NCI-H748 treated with DMSO at 0.1 percent for 48 hours (cell line): ENCODE measurements at places on chromosomes 12 and 14.

DNA sequence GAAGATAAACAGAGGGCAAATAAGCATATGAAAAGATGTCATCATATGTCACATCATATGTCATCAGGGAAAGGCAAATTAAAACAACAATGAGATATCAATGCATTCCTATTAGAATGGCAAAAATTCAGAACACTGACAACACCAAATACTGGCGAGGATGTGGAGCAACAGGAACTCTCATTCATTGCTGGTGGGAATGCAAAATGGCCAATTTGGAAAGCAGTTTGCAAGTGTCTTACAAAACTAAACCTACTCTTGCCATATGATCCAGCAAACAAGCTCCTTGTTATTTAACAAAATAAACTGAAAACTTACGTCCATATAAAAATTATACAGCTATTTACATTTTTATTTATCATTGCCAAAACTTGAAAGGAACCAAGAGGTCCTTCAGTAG is 32.7 kb downstream of the CPM start:
- no peak for DNase-seq

- DNase-seq = no peak
Measured at GRCh38 chr14:104477666-104478380, 101.7 kb upstream of the C14orf180 start.

DNA sequence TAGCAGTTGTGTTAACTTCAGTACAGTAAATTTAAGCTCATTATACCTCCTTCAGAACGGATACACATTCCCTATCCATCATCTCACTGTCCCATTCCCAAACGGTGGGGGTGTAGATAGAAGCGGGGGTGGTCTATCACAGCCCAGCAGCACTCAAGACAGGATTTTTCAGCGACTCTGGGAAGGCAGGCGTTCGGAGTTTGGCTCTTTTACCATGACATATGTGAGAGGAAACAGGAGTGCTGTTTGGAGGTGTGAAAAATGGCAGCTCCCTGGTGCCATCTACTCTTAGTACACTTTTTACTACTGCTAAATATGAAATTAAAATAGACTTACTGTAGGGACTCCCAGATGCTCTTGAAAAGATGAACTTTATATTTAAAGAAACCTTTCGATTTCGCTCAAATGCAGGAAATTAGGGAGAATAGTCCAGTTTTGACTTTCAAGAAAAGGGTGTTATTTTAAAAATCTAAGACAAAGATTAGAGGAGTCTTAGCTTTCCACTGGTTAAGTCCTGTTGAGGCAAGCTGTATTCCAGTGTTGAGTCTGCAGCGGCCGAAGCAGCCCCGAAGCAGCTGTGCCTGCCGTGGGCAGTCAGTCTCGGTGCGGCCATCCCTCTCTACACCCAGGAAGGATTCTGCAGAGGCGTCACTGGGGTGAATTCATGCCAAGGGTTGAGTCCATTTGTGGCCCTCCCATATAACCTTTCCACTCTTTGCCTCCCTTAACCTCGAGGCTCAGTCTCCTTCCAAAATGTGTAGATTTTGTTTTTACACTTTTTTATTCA is 42.1 kb downstream of the KCNMB4 start:
- no peak for DNase-seq

GRCh38 chr12:14607568-14607967 is 39.9 kb upstream of the PLBD1 start:
- no peak for DNase-seq
